ENCODE measurements at places on chromosomes 5 and 9.
A peak's percentile ranks its signal among the peaks of the same experiment; 100 is the strongest.

GRCh38 chr5:4862500-4862899, 277.6 kb upstream of the ADAMTS16 start:
- DNase-seq = peak; percentile 52

DNA sequence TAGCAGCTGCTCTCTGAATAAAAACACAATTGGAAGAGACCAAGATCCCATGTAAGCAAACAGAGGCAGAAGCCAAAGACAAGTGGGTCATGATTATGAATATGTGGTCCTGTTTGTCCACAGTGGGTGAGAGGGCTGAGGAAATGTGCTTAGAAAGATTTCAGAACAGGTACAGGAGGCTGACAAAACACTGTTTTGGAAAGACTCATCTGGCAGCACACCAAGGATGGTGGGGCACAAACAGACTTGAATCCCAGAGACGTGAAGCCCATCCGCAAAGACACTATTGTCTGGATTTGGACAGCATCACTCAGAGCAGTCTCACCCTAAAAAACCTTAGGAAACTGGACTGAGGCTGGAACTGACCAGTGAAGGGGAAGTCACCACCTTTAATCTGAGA, 85.0 kb downstream of the ADRB2 start:
- DNase-seq = no peak

DNA sequence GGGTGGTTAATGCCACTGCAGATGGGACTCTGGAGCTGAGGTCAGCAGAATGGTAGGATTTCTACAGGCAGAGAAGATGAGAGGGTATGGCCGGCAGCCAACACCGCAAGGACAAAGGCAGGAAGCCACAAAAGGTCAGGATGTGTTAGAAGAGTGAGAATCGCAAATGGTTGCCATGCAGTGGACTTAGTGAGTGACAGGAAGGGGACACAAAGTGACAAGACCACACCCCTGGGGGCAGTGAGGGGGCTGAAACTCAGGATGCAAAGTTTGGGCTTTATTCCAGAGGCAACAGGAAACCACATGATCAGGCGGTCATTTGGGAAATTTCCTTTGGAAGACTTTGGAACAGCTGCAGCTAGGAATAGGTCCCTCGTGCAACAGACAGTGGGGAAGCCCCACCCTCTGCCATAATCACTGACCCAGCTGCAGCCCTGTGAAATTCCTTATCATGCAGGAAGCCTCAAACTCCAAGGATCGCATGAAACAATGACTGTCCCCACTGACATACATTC, 14.2 kb upstream of the CCDC180 start:
- DNase-seq = peak; percentile 42

GRCh38 chr9:121464968-121465367, 34.7 kb downstream of the GGTA1 start:
- no peak for DNase-seq

DNA sequence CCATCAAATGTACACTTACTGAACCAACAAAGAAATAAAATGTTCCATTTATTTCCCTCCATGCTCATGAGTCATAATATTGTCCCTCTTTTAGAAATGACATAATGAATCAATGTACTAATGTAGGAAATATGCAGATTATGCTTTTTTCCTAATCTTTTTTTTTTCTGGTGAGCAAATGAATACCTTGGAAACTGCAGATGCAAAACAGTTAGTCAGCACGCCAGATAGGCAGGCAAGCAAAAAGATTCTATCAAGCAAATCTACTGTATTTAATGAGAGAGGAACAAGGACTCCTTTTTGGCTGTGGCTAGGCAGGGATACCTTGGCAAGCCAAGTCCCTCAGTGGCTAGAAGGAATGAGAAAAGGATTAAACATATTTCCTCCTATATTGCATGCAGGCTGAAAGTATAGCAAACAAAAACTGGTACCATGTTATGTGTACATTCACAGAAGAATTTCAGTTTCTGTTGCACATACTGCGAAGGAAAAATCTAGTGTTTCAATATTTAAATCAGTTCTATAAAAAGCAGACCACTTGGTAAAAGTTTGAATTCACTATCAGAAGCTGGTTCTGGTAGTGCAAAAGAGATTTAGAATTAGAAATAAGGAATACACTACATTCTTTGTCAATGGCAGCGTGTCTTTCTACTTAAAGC, 605.4 kb downstream of the TLE1 start:
- peak; percentile 76 for DNase-seq

DNA sequence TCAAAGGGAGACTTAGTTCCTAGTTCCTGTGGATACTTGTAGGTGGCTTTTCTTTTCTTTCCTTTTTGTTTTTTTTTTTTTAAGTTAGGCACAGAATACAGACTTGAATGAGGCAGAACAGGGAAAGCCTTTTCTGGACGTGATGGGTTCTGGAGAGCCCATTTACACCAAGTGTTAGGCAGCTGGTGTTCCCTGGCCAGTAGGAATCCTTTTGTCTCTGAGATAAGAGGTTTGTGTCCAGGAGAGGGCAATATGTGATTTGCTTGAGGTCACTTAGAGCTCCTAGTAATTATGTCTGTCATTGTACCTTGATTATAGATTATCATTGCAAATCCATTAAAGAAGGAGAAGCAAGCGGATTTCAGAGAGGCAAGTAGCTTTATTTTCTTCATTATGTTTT, 9.1 kb downstream of the MEGF10 start:
- no peak for DNase-seq

GRCh38 chr5:171484460-171484899, 65.0 kb downstream of the FGF18 start:
- DNase-seq = no peak

DNA sequence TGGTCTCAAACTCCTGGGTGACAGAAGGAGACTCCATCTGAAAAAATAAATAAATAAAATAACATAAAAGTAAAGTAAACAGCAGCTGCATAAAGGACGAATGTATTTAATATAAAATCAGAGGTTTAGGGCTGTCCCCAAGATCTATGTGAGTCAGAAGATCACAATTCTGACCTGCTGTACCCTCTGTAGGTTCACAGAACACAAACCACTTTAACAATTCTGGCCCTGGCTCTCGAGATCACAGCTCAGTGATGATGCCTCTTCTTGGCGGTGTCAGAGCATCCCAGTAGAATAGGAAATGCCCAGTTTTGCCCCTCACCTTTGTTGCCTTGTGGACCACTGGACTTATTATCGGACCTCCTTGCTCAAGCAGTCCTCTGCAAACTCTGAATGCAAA, 380.9 kb downstream of the TLE1 start:
- no peak for DNase-seq

DNA sequence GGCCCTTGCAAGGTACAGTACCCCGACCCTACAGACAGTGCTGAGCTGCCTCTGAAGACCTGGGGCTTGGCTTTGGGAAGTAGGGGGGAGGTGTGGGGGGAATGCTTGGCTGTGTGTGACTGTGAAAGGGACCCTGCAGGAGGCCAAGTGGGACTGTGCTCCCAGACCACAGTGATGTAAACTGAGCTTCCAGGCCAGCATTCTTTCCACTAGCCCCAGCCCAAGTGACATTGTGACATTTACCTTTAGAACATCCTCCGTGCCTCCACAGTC, 31.2 kb downstream of the HMCN2 start:
- DNase-seq = no peak

GRCh38 chr5:1004461-1005248, 3.9 kb upstream of the NKD2 start:
- no peak for DNase-seq

DNA sequence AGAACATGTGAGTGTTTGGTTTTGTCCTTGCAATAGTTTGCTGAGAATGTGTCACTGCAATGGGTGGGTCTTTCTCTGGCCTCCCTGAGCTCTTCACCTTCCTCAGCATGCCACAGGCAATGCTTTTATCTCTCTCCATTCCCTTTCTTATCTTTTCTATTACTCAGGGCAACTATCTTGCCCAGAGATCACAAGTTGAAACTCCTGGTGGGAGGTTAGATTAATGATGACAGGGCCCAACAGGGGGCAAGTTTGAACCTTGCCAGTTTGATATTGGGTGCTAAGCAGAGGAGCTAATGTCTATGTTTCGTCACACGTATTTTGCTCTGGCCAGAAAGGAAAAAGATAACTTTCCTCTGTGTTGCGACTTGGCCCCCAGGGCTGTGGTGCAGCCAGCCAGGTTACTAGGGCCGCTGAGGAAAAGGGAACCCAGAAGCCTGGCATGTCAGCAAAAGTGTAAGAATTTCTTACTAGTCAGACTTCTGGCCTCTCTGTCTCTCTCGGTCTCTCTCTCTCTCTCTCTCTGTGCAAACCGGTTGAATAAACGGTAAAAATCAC, 299.3 kb upstream of the POU5F2 start:
- DNase-seq = no peak

DNA sequence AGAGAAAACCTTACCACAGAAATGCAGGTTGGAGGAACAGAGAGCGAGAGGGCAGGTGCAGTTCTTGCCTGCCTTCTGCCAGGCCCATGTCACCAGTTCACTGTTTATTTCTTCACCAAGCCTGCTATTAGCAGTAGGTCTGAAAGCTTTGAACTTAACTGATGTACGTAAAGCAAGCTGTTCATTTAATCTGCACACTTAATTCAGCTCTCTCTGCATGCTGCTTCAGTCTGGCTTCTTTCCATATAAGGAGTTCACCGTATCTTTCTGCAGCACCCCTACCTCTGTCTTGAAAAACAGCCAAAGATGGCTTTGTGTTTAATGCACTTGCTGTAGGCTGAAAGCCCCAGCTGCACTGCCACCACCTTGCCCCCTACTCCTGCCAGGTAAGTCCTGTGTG, 205.1 kb downstream of the RAB3C start:
- no peak for DNase-seq

DNA sequence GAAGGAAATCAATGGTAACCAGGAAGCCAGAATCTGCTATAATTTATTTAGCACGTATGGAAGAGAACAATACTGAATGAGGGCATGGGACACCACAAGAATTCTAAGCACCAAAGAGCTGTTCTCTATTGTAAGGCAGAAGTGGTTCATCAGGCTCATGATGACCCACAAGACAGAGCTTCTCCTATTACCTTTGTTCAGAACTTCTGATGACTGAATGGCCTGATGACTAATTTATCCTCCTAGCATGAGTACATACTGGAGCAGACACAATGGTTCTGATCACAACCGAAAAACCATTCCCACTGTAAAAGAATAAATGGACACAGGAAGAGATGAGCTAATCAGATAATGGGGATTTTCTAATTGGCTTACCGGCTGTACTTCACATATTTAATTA, 329.8 kb upstream of the PDE4D start:
- peak; percentile 18 for DNase-seq

- no peak for DNase-seq
Observed at GRCh38 chr9:38226491-38226951, 157.5 kb upstream of the SHB start.

DNA sequence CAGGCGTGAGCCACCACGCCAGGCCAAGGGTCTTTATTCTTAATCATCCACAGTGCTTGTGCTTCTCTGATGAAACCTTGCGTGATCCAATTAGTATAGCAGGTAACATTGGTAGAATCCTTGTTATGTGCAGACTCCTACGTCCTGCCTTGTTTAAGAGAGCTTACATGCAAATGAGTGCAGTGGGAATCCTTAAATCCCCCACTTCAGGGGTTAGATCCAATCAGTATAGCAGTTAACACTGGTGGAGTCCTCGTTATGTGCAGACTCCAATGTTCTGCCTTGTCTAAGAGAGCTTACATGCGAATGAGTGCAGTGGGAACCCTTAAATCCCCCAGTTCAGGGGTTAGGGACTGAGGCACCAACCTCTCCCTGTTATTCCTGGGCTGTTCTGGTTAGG, 193.4 kb downstream of the SEMA6A start:
- DNase-seq = no peak

DNA sequence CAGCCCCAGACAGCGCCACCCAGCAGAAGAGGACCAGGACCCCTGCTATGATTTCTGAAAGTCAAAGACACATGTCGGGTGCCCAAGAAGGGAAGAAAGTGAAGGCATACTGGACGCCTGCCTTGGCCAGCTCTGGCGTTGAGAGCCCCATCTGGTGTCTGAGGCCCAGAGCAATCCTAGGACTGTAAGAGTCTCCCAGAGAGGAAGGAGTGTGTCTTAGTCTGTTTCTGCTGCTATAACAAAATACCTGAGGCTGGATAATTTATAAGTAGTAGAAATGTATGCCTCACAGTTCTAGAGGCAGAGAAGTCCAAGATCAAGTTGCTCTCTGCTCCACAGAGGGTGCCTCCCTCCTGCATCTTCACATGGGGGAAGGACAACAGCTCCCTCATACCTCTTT, 10.8 kb downstream of the RASGEF1C start:
- DNase-seq = no peak

Data from astrocyte of the spinal cord (primary cell).